ENCODE measurements at places on chromosomes 12 and 14.
A peak's percentile ranks its signal among the peaks of the same experiment; 100 is the strongest.

DNA sequence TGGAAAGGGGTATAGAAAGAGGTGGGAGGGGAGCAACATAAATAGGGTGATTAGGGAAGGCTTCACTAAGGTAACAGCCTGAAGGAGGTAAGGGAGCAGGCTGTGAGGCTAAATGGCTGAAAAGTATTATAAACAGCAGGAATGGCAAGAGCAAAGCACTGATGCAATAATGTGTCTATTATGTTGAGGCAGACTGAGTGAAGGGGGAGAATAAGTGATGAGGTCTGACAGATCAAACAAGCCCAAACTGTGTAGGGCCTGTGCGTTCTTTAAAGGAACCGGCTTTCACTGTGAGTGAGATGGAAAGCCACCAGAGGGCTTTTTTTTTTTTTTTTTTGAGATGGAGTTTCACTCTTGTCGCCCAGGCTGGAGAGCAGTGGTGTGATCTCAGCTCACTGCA is 6.7 kb upstream of the VCPKMT start:
- no peak for DNase-seq

DNA sequence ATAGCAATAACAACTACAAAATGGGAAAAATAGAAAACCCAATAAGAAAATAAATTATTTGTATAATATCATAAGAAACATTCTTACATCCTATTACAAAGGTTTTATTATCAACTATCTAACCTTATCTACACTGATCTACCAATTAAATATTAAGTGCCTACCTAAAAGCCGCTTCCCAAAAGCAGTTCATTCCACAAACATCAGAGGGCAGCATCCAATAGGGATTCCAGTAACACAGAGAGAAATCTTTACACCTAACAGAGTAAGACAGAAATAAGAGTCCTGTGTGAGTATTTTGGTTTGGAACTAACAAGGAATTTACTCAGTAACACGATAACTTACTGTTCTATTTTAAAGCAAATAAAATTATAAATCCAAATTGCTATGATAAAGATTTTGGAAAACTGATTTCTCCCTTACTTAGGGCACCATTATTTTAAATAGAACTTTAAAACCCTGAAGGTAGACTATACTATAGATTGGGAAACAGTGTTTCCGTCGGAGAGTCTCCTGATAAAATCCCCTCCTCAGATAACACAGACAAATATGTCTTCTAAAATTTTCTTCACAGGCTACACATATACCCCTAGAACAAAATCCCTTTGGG is 15.0 kb downstream of the GXYLT1 start:
- no peak for DNase-seq

GRCh38 chr14:103002578-103003350 is 54.6 kb downstream of the CDC42BPB start:
- DNase-seq = no peak

DNA sequence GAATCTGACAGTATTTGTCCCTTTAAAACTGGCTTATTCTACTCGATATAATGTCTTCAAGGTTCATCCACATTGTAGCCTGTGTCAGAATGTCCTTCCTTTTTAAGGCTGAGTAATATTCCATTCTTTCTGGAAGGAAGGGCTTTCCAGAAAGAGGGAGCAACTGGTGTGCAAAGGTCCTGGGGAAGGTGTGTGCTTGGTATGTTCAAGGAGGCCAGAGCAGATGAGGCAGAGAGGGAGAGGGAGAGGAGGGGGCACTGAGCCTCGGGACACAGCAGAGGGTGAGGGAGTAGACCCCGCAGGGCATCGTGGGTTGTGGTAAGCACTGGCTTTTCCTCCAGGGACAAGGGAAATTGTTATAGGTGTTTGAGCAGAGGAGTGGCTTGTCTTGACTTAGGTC is 90.9 kb upstream of the NCOR2 start:
- no peak for DNase-seq

GRCh38 chr12:132471011-132471857 is 18.7 kb upstream of the FBRSL1 start:
- DNase-seq = no peak

- DNase-seq = no peak
Measured at GRCh38 chr14:87992346-87992717, 650 bp downstream of the GALC start.

DNA sequence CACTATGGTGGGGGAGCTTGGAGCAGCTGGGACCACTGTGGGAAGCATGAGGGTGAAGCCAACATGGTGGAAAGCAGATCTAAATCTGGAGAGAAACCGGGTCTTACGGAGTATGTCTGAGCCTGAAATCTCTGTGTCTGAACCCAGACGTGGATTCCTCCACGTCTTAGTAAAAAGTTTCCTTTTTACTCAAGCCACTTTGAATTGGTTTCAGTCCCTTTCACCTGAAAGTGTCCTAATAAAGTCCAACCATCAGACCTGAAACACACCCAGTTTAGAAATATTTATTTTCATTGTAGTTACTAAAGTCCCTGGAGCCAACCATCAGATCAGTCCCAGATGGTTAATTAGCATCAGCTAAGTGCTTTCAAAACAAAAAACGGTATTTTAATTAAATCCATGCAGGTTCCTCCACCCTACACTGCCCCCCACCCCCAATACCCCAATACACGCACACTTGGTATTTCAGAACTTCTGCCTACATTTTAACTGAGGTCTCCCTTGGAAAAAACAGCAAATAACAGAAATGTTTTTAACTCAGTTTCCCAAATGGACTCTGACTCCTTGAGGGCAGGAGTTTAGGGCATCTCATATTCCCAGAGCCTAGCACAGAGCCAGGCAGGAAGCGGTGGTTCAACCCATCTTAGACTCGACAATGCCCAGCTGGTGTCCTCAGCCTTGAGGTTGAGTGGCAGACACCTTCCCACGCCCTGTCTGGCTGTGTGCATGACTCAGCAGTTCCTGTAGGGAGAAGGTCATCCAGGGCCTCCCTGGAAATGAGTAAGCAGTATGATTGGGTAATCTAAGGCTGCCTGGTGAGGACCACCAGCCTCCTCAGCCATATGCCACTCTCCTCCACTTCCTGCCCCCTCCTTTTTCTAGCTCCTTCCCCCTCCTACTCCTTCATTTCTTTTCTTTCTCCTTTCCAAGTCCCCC is 175.8 kb downstream of the TTC8 start:
- DNase-seq = peak; percentile 16

- no peak for DNase-seq
Measured at GRCh38 chr12:11655842-11656241, 6.4 kb downstream of the ETV6 start.

DNA sequence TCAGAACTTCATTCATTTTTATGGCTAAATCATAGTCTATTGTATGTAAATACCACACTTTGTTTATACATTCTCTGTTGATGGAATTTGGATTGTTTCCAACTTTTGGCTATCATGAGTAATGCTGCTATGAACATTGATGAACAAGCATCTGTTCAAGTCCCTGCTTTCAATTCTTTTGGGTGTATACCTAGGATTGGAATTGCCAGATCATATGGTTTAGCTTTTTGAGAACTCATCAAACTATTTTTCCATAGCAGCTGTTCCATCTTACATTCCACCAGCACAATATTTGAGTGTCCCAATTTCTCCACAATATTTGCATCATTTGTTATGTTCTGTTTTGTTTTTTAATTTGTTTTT is 52.3 kb upstream of the CCND2 start:
- no peak for DNase-seq

DNA sequence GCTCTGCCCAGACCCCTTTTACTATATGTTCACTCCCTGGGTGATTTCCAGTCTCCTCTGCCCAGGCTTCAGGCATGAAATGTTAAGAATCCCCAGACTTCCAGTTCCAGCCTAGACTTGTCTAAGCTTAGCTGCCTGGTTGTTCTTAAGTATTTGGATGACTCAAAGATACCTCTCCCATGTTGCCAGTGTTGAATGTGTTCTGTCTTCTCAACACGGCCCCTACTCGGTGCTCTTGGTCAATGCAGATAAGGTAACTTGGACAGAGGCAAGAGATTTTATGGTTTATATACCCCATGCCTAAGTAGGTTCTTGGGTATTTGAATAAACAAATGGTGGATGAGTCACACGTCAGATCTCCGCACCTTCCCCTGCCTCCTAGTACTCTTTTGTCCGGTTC is 13.6 kb downstream of the PIWIL1 start:
- DNase-seq = no peak

DNA sequence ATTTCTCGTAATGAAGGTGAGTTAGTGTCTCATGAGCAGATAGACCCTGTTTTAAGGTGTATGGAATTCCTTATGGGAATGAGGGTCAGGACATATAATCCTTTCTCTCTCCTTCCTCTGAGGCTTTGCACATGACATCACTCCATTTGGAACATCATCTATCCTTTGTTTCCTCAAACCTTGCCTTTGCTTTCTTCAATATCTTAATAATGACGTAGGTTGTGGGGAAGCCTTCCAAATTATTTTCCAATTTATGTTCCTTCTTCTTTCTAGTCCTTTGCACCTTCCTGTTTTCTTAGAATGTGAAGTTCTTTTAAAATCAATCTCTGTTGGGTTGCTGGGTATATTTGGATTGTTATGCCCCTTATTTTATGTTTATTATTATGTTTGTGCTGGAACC is 502.9 kb upstream of the STXBP6 start:
- DNase-seq = no peak
